Activated CD8-positive, alpha-beta memory T cell treated with anti-CD3 and anti-CD28 coated beads for 1 hour (primary cell): ENCODE measurements at places on chromosomes 4 and X.

- DNase-seq = no peak
Measured at GRCh38 chrX:24990535-24990934, 25.2 kb downstream of the ARX start.

- no peak for DNase-seq
Measured at GRCh38 chr4:182307746-182308145, 64.5 kb downstream of the TENM3 start.

GRCh38 chr4:171553961-171554360 lies 259.2 kb upstream of the GALNTL6 start:
- no peak for DNase-seq

DNA sequence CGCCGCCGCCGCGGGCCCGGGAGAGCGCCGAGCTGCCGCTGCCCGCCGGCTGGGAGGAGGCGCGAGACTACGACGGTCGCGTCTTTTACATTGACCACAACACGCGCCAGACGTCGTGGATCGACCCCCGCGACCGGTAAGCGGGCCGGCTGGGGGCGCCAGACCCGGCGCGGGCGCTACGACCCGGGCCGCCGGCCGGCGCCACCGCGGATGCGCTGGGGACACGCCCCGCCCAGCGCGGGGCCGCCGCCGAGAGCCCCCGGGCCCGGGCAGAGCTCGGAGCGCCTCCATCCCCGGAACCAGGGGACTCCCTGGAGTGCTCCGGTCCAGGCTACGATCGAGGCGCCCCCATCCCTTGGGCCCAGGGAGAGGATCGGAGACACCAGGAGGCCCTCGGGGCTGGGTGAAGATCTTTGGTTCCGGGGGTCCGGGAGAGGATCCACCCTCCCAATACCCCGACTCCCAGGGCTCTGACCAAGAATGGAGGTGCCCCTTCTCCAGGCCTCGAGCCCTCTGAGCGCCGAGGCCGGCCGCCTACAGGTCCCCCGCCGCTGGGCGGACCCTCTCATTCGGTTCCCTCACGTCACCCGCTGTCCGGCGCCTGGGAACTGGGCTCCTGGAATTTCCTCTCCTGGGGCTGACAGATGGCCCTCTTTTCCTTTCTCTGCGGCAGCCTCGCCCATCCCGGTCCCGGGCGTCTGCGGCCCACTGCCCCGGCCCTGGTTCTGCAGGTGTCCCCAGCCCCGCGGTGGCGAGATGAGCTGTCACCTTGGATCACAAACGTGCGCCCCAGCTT lies 48.8 kb downstream of the CLDN34 start:
- no peak for DNase-seq

DNA sequence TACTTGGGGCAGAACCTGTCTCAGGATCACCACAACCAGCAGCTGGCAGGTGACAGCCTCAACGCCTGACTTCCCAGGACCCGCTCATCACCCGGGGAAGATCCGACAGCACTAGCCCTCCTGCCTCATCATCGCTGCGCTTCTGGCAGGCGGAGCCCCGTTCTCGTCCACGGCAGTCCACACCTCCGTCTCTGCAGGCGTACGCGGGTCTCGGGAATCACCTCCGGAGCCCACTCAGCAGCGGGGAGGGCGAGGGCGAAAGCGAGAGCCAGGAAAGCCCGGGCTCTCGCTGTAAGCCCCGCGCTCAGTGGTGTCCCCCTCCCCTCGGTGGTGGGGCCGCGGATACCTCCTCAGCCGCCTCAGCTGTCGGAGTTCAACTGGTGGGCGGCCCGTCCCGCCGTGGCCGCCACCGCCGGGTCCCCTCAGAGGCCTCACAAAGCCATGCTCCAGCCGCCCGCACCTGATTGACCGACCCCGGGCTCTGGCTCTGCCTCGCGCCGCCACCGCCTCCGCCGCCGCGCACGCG lies 518 bp upstream of the CNKSR2 start:
- DNase-seq = no peak

- no peak for DNase-seq
Measured at GRCh38 chr4:83113429-83113786, 1.1 kb downstream of the PLAC8 start.

- no peak for DNase-seq
Measured at GRCh38 chrX:136183917-136184316, 36.6 kb downstream of the FHL1 start.

DNA sequence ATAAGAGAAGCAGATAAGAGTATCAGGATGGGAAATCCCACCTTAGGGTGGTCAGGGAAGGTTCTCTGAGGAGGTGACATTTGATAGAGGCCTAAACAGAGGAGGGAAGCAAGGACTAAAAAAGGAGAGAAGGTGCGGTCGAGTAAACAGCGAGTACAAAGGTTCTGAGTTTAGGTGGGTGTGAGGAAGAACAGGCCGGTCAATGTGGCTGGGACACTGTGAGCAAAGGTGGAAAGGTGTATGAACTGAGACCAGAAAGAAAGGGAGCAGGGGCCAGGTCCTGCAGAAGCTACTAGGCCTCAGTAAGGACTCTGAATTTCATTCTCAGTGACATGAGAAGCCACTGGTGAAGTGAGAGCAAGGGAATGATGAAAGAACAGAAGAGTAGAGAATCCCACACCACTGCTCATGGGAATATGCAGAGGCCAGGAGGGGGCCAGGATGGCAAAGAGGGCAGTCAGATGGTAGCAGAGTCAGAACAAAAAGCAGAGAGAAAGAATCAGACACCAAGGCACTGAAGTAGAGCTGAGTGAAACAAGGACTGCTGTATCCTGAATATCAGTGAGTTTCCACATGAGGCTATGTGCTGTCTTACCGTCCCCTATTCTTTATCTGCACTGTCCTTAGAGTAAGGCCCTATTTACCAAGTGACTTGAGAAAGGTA lies 18.0 kb downstream of the PRSS48 start:
- no peak for DNase-seq

- no peak for DNase-seq
Measured at GRCh38 chrX:38061335-38061734, 55.0 kb downstream of the SYTL5 start.

GRCh38 chr4:147088146-147088545 lies 142.5 kb upstream of the TTC29 start:
- no peak for DNase-seq

DNA sequence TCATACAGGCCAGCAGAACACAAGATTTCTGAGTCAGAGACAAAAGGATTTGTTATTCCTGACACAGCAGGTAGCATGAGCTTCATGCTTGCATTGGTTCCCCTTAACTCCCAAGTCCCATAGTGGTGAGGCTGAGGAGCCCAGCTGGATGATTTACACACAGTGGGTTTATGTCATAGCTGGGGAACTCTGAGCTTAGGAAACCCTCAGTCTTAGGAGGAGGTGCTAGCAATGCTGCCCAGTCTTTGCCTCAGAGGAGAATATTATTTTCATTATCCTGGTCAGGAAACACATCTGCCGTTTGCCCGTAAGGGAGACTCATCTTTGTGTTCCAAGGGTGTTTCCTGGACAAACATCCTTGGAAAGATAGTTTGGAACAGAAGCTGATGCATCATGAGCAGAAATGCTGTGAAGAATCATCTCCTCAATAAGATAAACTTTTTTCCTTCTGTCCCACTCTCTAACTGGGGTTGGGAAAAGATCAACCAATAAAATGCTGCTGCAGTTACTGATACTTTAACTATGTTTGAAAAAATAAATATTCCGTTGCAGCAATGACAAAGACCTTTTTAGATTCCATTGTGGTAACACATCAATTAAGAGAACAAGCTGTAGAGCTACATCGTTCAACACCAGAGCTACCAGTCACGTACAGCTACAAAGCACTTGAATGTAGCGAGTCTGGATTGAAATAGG lies 146.8 kb downstream of the DCLK2 start:
- no peak for DNase-seq

- DNase-seq = no peak
Measured at GRCh38 chr4:22324422-22324821, 191.4 kb downstream of the ADGRA3 start.

GRCh38 chr4:39637586-39638353 lies 895 bp downstream of the SMIM14 start:
- no peak for DNase-seq

DNA sequence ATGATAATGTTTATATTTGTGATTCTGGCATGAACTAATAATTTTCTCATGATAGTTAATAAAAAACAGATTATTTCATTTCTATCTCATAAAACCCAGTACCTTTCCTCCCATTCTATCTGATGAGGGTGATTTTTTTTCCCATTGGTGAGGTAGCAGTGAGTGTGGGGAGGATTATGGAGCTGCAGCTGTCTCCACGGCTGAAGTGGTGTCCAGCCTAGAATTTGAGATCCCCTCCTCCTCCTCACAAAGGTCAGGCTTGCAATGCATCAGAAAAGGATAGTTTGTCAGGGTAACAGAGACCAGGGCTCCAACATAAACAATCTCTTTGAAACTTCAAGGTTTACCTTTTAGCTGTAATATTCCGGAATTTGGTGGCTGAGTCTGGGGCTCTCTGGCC lies 60.9 kb downstream of the C4orf51 start:
- DNase-seq = no peak

GRCh38 chr4:87734084-87734483 lies 65.3 kb upstream of the IBSP start:
- no peak for DNase-seq

DNA sequence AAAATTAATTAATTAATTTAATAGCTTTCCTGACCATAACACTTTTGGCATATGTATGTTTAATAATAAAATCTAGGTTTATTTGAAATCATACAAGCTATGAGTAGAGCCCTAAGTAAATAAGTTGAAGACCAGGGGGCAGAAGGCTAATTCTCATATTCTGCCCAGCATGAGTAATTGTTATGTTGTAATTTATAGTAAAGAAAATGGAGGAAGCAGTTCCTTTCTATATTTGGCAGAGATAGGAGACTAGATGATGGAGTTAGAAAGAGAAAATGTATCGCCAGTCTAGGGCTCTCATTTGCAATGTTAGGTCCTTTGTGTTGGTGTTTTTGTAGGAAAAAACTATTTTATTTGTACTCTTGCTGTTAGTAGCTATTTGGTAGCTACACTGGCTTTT lies 89.1 kb downstream of the FNIP2 start:
- no peak for DNase-seq

DNA sequence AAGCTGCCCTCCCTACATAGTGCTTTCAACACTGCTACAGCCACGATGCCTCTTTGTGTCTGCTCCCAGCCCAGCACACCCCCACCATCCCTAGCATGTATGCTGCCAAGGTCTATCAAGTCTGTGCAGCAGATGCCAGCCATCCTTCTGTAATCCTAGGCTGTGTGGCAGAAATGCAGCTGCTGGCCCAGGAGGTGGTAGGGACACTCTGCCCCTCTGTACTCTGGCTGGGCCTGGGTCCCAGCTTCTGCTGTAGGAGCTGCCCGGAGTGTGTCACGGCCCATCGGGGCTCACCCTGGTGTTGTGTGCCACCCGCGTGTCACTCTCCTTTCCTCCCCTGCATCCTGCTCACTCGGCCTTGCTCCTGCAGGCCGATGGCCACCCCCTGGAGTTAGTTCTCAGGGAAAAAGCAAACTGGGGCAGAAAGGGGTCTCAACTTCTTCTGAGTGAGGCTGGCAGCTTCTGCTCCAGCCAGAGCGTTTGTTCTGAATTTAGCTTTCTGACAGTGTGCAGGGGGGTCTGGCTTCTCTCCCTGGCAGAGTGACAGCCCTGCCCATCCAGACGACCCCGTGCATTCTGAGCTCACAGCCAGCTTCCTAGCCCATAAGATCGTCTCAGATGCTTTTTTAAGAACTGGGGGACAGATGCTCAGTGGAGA lies 22.7 kb downstream of the PSAPL1 start:
- DNase-seq = no peak

DNA sequence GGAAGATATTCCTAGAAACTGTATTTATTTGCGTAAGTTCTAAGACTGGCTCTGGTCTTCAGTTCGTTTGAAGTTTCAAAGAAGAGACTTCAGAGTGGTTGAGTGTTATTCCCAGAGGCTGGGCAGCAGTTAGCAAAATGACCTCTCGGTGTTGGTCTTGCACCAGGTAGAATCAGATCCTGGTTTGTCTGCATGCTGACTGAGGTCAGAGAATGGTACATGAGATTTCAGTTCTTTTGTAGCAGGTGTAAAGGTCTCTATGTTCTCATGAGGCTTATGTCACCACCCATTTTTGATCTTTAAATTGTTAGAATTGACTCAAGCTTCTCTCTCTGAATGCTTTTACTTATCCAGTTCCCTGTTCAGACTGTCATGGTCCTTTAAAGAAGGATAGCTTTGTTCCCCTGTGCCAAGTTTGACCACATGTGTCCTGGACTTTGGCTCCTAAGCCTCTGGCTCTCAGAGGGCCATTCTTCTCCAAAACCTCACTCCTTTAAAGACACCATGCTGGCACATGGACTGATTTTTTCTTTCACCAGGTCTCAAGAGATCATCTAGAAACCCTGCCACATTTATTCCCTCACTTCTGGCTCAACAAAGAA lies 355.8 kb upstream of the BOD1L1 start:
- no peak for DNase-seq

DNA sequence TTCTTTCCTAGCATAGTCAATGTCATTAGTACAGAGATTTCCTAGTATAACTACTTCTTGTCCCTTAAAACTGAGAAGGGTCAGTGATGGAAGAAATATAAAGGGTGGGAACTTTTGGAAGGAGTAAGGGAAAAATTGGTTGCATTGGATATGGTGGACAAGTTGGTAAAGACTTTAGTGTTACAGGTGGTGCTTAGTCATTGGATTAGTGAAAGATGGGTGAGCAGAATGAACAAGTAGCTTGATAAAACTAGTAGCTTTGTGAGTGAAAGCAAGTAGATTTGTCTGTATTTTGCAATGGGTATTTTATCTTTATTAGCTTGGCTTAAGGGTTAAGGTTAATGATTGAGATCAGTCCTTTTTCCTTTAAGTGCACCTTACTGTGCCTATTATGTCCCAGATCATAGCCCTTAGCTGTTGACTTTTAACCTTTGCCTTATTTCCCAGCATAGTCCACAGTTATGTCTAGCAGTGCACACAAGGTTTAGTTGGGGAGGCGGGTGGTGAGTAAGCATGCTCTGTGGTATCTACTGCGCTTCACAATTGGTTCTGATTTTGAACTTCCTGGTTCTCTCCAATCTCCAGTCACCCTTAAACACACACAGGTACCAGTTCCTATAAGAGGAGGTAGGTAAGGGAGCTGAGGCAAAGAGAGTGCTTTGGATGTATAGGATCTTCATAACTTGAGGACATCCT lies 9.5 kb downstream of the WDR44 start:
- no peak for DNase-seq

DNA sequence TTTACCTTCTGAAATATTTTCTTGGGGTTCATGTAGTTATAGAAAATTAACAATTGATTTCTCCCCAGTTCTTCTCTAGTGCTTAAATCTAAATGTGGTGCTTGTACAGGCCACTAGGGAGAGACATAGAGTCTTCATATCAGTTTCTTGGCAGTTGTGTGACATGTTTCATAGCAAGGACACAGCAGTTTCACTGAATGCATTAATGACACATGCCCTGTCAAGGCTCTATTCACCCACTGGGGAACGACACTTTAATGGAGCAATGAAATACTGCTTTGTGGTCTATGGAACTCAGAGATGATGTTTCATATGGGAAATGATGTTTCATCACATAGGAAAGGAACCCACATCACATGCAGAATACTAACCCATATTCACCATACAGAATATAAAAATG lies 2.8 kb downstream of the VEGFC start:
- DNase-seq = no peak

- no peak for DNase-seq
Measured at GRCh38 chr4:94590493-94590892, 138.8 kb downstream of the PDLIM5 start.

GRCh38 chr4:48976041-48976440 lies 10.0 kb upstream of the CWH43 start:
- DNase-seq = no peak
